Inflammatory macrophage treated with lipopolysaccharide for 4 hours (primary cell): ENCODE measurements at places on chromosomes 6 and 20.
A peak's percentile ranks its signal among the peaks of the same experiment; 100 is the strongest.

DNA sequence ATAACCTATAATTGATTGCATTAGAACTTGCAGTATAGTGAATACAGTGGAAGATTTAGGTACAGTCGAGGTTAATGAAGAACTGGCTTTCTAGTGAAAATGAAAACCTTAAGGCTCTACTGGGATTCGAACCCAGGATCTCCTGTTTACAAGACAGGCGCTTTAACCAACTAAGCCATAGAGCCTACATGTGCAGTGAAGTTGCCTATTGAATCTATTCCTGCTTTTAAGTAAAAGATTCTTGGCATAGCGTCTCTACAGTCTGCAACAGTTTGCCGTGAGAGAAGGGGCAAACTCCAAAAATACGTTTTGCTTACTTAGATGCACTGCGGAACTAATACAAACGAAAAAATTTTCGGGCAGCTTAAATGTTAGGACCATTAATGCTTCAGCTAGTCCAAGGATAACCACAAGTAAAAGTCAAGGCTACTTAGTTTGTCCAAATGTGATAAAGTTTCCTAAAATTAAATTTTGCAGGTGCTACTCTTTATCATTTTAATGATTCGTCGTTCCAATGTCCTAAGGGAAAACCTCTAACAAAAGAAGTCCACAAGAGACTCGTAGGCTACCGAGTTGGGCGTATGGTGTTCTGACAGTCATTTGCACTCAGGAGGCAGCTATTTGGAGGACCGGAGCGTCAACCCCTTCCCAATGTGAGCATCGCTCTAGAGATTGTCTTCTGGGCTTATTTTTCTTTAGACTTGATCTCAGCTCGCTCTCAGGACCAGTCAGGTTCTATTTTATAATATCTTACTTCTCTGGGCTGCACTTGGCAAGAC, 31.3 kb upstream of the ZSCAN23 start:
- peak; percentile 20 for DNase-seq

DNA sequence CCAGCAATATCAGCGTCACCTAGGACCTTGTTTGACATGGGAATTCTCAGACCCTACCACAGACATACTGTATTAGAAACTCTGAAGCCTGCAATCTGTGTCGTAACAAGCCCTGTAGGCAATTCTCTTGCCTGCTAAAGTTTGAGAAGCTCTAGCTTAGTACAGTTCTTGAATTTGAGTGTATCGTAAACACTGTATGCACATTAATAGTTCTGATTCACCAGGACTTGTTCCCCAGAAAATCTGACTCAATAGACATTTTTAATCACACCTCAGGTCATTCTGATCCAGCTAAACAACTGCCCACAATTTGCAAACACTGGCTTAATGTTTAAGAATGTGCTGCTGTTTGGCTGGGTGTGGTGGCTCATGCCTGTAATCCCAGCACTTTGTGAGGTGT, 414.3 kb downstream of the TFAP2A start:
- DNase-seq: no peak

DNA sequence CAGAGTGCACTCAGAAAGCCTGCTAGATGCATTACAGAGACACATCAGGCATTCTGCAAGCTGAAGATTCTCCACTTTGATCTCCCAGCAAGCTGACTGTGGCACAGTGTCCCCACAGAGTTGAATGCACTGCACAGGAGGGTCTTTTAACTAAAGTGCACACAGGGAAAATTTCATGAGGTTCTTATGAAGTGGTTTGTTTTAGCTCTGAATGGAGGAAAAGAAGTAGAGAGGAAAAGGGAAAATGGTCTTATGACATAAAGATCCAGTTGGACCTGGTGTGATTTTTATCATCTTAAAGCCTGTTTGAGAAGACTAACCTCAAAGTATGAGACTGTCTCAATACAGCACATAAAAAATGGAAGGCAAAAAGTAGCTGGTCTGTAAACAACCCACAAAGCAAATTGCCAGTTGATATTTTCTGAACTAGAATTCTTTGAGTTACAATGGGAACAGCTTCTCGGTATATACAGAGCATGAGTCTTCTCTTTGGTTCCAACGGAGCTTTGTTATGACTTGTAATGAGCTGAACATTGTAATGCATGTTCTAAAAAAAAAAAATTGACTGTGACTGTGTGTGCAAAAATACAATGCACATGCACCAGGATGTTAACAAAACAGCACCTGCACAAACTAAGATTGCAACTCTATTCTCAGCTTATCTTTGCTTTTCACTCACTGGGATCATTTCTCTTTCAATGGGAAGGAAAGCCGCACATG, 383.0 kb upstream of the ID4 start:
- DNase-seq: no peak

DNA sequence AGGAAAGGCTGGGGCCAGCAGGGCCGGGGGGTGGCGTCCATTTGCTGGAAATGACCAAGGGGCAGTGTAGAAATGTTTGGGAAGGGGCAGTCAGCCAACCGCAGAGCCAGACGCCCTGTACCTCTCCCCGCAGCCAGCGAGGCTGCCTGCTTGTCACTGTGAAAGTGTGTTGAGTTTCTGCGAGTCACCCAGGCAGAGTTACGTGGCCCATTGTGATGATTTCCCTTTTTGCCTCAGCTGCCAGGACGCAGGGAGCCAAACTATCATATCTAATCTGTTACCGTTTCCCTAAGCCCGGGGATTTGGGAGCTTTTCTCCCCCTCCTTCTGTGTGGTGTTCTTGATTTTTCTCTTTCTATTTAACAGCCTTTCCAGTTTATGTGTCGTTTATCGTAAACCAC, 67.9 kb upstream of the STX16 start:
- no peak for DNase-seq

GRCh38 chr6:159440911-159441703, 251.9 kb downstream of the SOD2 start:
- DNase-seq: no peak

DNA sequence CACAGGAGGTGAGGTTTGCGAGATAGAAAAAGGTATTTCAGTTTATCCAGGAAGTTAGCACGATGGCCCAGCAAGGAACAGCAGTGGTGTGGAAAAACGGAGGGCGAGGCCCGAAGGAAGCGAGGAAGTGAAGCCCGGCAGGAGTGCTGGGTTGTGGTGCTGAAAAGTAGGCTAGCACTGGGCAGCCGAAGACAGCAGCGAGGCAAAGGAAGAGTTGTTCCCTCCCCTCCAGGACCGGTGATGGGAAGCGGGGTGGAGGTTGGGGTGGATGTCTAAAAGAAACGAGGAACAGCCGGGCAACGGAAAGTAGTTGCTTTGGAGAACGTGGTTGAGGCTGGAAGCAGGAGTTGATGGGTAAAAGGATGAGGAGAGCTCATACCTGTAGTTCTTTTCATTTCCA, 1.4 kb downstream of the METTL24 start:
- no peak for DNase-seq

- peak; percentile 87 for DNase-seq
Measured at GRCh38 chr20:2800521-2801285, at the start of gene CPXM1. Gene CPXM1 (minus strand): TSS chr20:2800627. CDS start chr20:2800572, 55 bp downstream.
